ENCODE measurements at places on chromosomes 4 and X. TPM values are rescaled to one million over a fixed set of nuclear protein-coding genes. Genes with fewer than 3 reads are reported as not detected.

DDIT4L gene
- total RNA-seq = 1.7 TPM

DNA sequence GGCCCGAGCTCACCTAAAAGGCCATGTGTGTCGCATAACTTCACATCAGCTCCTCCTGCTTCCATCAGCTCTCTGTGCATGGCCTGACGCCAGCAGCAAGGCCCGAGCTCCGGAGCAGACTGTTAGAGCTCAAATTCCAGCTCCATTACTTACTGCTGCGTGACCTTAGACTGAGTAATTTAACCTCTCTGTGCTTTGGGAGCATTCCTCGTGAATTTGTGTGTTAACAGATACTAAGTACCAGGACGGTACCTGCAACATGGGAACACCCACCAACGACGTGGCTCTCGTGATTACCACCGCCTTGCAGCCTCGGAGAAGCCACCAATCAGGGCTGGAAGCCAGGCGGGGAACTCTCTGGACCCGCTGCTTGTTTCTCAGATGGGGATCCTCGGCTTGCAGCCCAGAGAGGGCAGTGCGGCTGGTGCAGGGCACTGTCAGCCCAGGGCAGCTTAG is 12.9 kb downstream of the LETM1 start:
- H3K36me3 ChIP-seq = peaks cover 43% of the 10 kb centered on the region
- no peaks in the 10 kb centered on the region for H3K27me3 ChIP-seq
- no peak overlapping the region for H3K4me3 ChIP-seq
- no peak overlapping the region for H3K27ac ChIP-seq
- H3K4me1 ChIP-seq = no peaks in the 10 kb centered on the region

EGF gene
- 0.19 TPM for total RNA-seq

GC gene
- not detected for total RNA-seq

OTC gene
- 0.57 TPM for total RNA-seq

- H3K27me3 ChIP-seq = no peaks in the 10 kb centered on the region
- peak overlapping the region; percentile 94 for H3K4me3 ChIP-seq
Observed at GRCh38 chrX:386239-386767, 404 bp downstream of the PPP2R3B start.

DNA sequence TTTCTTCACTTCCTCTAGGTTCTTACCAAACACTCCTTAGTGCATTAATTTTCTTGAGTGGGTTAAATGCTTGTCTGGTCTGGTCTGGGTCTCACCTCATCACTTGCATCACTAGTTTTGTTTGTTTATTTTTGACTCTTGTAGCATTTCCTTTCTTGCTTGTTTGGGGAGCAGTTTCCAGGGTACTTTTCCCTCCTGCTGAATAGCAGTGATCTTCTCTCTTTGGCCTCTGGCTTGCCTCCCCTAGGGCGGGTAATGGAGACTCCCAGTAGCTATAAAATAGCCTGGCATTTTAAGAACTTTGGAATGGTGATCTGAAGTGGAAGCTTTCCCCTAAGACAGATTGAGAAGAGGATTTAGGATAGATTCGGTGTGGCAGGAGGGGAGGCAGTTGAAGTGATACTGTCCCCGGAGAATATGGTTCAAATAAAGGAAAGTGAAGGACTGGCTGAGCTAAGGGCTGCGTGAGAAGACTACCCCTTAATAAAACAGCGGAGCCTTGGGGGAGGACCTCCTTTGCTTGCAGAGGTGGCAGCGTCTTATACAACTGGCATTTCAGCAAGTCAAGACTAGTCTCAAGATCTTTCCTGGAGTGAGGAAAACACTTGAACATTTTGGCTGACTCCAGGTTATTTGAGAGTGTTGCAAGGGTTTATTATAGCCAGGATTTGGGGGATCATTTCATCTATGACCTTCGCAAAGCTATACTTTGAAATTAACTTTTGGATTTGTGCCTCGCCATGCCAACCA is 190.6 kb downstream of the FRAS1 start:
- no peaks in the 10 kb centered on the region for H3K36me3 ChIP-seq
- peaks cover 5% of the 10 kb centered on the region for H3K4me1 ChIP-seq
- DNase-seq = no peak
- H3K27me3 ChIP-seq = no peaks in the 10 kb centered on the region
- no peak overlapping the region for H3K4me3 ChIP-seq

DNA sequence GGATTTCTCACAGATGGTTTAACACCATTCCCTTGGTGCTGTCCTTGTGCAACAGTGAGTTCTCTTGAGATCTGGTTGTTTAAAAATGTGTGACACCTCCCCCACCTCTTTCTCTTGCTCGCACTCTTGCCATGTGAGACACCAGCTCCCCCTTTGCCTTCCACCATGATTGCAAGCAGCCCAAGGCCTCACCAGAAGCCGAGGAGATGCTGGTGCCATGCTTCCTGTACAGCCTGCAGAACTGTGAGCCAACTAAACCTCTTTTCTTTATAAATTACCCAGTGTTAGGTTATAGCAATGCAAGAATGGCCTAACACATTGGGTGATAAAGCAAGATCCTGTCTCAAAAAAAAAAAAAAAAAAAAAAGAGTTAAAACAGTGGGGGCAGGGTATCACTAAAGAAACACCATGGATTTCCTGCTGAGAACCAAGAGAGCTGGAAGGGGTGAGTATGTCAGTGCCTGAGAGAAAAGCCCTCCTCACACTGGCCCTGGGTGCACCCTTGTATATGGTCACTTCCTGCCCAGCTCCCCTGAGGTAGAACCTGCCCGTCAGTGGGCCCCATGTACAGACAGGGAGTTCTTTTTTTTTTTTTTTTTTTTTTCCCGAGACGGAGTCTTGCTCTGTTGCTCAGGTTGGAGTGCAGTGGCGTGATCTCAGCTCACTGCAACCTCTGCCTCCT is 46.4 kb downstream of the APOO start:
- H3K4me3 ChIP-seq = no peak overlapping the region
- H3K4me1 ChIP-seq = no peaks in the 10 kb centered on the region
- peaks cover 12% of the 10 kb centered on the region for H3K36me3 ChIP-seq
- H3K27ac ChIP-seq = no peak overlapping the region
- no peak for DNase-seq
- no peaks in the 10 kb centered on the region for H3K27me3 ChIP-seq

DNA sequence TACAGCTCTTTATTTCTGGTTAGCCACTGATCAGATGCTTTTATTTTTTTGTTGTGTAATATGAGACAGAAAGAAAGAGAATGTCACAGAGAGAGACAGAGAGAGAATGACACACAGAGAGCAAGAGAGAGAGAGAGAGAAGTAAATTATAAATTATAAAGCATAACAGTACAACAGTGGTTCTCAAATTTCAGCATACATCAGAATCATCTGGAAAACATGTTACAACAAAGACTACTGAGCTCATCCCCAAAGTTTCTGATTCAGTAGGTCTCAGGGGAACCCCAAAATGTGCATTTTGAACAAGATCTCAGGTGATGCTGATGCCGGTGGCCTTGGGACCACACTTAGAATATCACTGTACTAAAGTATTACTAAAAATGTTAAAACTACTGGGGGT is 245.8 kb upstream of the DIAPH2 start:
- no peak overlapping the region for H3K4me3 ChIP-seq
- no peak overlapping the region for H3K27ac ChIP-seq
- no peak for DNase-seq
- H3K27me3 ChIP-seq = no peaks in the 10 kb centered on the region
- no peaks in the 10 kb centered on the region for H3K4me1 ChIP-seq

- H3K36me3 ChIP-seq = no peaks in the 10 kb centered on the region
- no peaks in the 10 kb centered on the region for H3K4me1 ChIP-seq
- no peak for DNase-seq
- no peaks in the 10 kb centered on the region for H3K27me3 ChIP-seq
- H3K27ac ChIP-seq = no peak overlapping the region
Observed at GRCh38 chr4:88219099-88219498, 60.7 kb upstream of the ABCG2 start.

DNA sequence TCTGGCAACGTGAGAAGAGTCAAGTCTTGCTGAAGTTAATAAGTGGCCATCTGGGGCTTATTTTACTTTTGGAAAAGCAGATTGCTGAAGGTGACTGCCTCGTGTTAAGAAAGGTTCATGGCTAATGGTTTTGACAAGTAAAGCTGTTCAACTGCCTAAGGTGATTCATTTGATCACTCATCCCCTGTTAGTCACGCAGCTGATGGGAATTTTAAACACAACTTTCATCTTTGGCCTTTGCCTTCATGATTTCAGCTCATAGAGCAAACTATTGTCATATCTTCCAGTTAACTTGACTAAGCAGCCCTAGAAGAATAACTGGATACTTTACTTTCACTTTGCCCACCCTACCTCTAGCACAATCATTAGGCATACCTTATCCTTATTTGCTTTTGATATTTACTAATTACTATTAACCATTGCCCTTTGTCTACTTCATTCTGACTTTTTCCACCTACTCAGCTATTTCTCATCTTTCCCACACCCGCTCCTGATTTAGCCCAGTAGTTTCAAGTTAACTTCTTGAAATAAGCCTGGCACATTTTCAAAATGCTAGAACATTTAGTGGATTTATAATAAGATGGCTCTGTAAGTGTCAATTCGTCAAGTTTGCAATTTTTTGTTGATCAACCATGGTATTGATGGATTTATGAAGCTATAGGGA is 170.6 kb upstream of the S100G start:
- H3K27me3 ChIP-seq = no peaks in the 10 kb centered on the region
- no peak for DNase-seq
- no peaks in the 10 kb centered on the region for H3K36me3 ChIP-seq

USP9X gene
- 76.1 TPM for total RNA-seq

DNA sequence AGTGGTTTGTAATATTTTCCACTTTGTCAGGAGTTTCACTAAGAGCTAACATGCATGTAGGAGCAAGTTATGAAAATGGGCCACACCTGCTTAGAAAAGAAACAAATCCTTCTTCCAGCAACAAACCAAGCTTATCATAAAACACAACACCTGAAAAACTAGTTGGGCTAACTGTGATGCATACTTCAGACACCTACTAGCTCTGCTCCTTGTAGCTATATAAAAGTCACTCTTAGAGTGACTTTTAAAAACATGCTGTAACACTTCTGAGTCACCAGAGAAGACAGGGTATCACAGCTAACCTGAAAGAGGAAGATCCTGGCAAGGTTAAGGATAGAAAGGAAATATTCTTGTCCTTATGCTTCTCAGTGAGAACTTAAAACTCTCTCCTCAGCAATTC is 3.6 kb upstream of the SLAIN2 start:
- H3K27me3 ChIP-seq = no peaks in the 10 kb centered on the region
- H3K4me1 ChIP-seq = peaks cover 4% of the 10 kb centered on the region
- no peak overlapping the region for H3K4me3 ChIP-seq
- H3K36me3 ChIP-seq = no peaks in the 10 kb centered on the region

ATP2B3 gene
- not detected for total RNA-seq

GDPD2 gene
- 1.3 TPM for total RNA-seq
